Stimulated activated CD8-positive, alpha-beta memory T cell treated with anti-CD3 and anti-CD28 coated beads, Interleukin-4, amount 100 ng/mL, for 48 hours (primary cell): ENCODE measurements at places on chromosomes 6 and 20.

GRCh38 chr20:1973601-1974440 is 20.0 kb downstream of the PDYN start:
- no peak for DNase-seq

GRCh38 chr6:116133453-116133852 is 7.5 kb upstream of the COL10A1 start:
- DNase-seq: no peak

GRCh38 chr20:46835418-46835817 is 59.2 kb upstream of the EYA2 start:
- DNase-seq: no peak

- DNase-seq: no peak
These were observed 9.2 kb downstream of the SLC35A1 start for GRCh38 chr6:87481931-87482330.

- peak; percentile 43 for DNase-seq
These were observed 32.5 kb downstream of the SUN5 start for GRCh38 chr20:32971703-32972161.

GRCh38 chr6:53547166-53547810 is 2.4 kb upstream of the GCLC start:
- DNase-seq: no peak

- DNase-seq: peak; percentile 67
These were observed 4.2 kb downstream of the CLIC5 start for GRCh38 chr6:46011188-46012085.

DNA sequence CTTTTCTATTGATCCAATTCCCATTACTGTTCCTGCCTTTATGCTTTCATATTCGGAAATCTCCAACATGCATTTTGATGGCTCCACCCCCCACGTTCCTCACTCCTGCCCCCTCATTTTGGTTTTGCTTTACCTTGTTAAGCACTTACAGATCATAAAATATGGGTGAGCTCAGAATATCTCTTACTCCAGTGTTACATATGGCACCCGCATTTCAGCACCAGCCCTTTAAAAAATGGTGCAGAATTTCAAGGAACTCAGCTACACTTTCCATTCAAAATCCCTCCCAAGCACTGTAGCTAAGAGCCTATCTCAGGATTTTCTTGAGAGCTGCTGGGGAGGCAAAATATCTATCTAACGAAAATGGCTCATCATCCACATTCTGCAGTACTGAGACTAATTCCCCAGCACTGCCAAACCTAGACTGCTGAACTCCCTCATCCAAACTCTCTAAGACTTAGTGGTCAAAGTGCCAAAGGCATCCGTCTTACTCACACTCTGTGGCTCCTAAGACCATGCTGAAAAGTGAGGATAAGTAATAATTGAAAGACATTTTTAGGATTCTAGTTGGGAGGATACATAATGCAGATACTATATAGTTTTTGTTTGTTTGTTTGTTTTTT is 7.8 kb downstream of the SGK1 start:
- no peak for DNase-seq

DNA sequence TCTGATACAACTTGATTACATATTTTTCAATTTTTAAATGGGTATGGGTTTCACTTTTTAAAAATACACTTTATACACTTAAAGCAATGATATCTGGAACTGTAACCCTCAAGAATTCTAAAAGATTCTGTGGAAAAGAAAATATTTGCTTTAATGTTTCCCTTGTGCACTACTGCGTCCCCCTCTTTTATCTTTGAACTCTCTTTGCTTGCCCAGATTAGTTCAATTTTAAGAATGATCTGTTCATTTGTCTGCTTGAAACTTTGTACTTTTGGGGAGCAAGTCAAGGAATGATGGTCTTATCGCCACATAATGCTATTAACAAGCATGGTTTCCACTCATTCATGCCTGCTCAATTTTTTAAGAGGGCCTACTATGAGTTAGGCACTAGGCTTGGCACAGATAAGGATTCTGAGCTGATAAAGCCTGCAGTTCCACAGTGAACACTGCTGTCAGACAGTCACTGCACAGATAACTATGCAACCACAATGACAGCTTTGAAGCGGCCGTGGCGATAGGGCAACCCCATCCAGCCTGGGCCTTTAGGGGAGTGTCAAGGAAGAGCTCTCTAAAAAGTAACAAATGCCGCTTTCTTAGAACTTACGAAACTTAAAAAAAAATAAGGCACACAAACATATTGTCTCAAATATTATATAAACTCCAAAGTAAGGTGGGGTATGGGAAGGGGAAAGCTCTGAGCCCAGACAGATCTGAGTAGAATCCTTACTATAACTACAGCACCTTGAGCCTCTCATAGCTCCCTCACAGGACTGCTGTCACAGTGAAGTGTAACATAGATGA is 29.7 kb downstream of the FYN start:
- DNase-seq: peak; percentile 72
